ENCODE measurements at places on chromosomes 2 and 18. TPM values are rescaled to one million over a fixed set of nuclear protein-coding genes. Genes with fewer than 3 reads are reported as not detected.

B3GNT7 gene
- total RNA-seq, result 5.4 TPM

GRCh38 chr2:208064220-208064961 lies 39.1 kb upstream of the PLEKHM3 start:
- no peak for DNase-seq

DNA sequence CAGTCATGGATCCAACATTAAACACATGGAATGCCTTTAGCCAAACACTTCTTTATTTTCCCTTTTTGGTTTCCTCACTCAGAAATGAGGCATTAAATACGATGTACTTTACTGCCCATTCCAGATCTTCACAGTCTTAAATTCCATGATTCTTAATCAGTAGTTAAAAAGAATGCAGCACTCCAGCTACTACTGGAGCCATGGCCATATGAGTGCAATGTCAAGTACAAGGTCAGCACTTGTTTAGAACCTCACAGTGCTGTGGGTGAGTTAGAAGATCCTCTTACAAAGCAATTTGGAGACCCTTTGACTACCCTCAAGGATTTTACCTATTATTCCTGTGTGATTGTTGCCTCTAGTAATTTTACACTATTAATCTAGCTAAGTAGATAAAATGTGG lies 550.3 kb upstream of the LRRTM1 start:
- DNase-seq, result no peak

GRCh38 chr2:217857624-217858506 lies 144.9 kb downstream of the TNS1 start:
- DNase-seq, result no peak

DNA sequence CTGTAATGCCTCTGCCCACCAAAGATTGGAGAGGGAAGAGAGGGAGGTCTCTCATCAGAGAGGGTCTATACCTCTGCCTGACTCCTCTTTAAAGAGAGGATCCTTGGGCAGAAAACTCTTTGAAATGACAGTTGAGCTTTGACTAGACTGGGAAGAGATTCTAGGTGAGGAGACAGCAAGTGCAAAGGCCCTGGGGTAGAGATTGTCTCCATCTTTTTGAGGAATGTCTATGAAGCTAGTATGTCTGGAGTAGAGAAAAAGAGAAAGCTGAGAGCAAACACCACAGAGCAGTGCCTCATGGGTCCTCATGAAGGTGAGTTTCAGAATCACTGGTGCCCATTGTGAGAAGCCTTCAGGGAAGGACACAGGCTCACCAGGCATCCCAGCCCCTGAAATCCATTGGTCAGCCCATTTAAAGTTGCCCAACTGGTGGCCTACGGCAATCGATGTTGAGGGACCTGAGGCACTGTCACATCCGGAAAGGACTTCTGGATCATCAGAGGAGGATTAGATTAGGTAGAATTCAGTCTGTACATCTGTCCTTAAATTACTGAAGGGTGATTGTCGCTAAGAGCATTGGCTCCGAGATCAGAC lies 31.5 kb downstream of the LBH start:
- peak; percentile 33 for DNase-seq

CLEC4F gene
- 0.13 TPM for total RNA-seq

GRCh38 chr2:96692094-96692971 lies 47.5 kb downstream of the LMAN2L start:
- DNase-seq, result peak; percentile 65

GRCh38 chr18:45828917-45829811 lies 3.7 kb downstream of the SIGLEC15 start:
- no peak for DNase-seq

UGT1A7 gene
- not detected for total RNA-seq

POLR1B gene
- total RNA-seq, result 10.1 TPM

- DNase-seq, result no peak
Observed at GRCh38 chr2:153100151-153100550, 378.4 kb downstream of the RPRM start.
